ENCODE measurements at places on chromosomes 4 and X. TPM values are rescaled to one million over a fixed set of nuclear protein-coding genes. Genes with fewer than 3 reads are reported as not detected.
A peak's percentile ranks its signal among the peaks of the same experiment; 100 is the strongest.

Gene TMPRSS11D
- total RNA-seq: not detected

Gene ITGB1BP2
- total RNA-seq: 52.6 TPM

Gene KLHL13
- 1.4 TPM for total RNA-seq

Gene DDIT4L
- 1.6 TPM for total RNA-seq

Gene RAB39B
- 0.78 TPM for total RNA-seq

Gene PALLD
- total RNA-seq: 705 TPM

Gene SOD3
- total RNA-seq: 549 TPM

Gene BRCC3
- total RNA-seq: 14.2 TPM

- no peaks in the 10 kb centered on the region for H3K36me3 ChIP-seq
- H3K27ac ChIP-seq: no peak overlapping the region
- DNase-seq: no peak
- no peaks in the 10 kb centered on the region for H3K27me3 ChIP-seq
- H3K4me3 ChIP-seq: no peak overlapping the region
These were observed 34.9 kb downstream of the GPR143 start for GRCh38 chrX:9730752-9731151.

DNA sequence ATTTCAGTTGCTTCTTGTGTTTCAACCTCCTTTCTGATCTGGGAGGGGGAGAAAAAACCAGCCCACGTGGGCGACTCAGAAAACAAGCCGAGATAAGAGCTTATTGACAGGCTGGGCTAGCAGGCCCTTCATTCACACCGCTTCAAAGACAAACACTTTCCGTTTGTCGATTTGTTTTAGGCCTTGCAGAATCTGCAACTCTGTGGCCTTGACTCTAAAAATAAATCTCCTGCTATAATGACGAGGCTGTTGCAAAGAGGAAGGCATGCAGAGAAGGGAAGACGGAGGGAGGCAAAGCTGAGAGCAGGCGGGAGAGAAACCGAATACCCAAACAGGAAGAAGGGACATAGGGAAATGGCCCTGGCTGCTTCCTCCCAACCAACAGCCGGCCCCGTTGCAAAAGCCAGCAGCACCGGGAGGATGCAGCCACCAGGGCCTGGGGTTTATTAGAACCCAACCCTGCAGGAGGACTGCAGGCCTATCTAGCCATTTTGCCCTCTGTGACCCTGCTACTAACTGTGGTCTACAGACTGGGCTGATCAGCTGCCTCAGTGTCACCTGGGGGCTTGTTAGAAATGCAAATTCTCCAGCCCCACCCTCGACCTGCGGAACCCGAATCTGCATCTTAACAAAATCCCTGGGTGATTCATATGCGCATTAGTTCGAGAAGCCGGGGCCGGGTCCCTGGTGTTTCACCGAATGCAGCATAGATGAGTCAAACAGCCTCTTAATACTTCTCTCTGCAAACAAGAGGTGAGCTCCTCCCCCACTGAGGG is 325.5 kb downstream of the BCOR start:
- H3K27ac ChIP-seq: peak overlapping the region; percentile 34
- no peaks in the 10 kb centered on the region for H3K27me3 ChIP-seq
- H3K36me3 ChIP-seq: no peaks in the 10 kb centered on the region

- H3K27ac ChIP-seq: no peak overlapping the region
- no peak for DNase-seq
- peaks cover 6% of the 10 kb centered on the region for H3K4me1 ChIP-seq
- H3K4me3 ChIP-seq: no peak overlapping the region
- H3K27me3 ChIP-seq: no peaks in the 10 kb centered on the region
These were observed 60.9 kb upstream of the PACRGL start for GRCh38 chr4:20639346-20639745.

DNA sequence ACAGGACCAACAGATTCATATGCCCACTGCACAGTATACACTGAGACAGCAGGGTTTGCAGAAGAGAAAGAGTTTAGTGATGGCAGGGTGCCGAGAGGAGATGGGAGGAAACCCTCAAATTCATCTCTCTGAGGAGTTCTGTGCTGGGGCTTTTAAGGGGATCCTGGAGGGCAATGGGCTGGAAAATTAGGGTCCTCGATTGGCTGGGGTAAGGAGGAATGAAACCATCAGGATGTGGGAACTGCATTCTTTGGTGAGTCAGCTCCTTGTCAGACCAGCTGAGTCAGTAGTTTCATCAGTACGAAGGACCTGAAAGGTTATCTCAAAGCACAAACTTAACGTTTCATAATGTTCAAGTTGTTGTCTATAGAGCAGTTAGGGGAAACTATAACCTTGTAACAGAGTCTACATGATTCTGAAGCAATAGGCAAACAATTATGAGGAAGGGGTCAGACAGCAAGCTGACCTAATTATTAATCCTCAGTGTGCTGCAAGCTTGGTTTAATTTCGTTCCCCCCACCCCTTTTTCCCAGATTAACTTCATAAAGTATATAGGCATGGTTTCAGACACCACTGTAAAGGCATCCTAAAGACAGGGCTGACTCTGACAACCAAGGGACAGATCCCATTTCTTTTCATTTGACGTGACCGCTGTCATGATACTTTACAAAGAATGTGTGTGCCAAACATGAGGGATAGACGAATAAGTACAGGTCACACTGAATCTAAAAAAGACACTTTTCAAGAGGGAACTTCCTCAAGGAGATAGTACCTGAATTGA is 1.5 kb upstream of the MSMO1 start:
- H3K27me3 ChIP-seq: no peaks in the 10 kb centered on the region
- H3K4me1 ChIP-seq: peaks cover 36% of the 10 kb centered on the region
- H3K27ac ChIP-seq: peak overlapping the region; percentile 68

GRCh38 chrX:37424000-37424429 is 74.9 kb downstream of the PRRG1 start:
- DNase-seq: no peak
- no peak overlapping the region for H3K4me3 ChIP-seq
- no peaks in the 10 kb centered on the region for H3K27me3 ChIP-seq
- no peaks in the 10 kb centered on the region for H3K4me1 ChIP-seq

- DNase-seq: no peak
- H3K36me3 ChIP-seq: no peaks in the 10 kb centered on the region
- no peaks in the 10 kb centered on the region for H3K27me3 ChIP-seq
- H3K4me1 ChIP-seq: no peaks in the 10 kb centered on the region
- no peak overlapping the region for H3K27ac ChIP-seq
These were observed 660.6 kb upstream of the TENM3 start for GRCh38 chr4:181582595-181582994.

- no peaks in the 10 kb centered on the region for H3K36me3 ChIP-seq
- H3K27ac ChIP-seq: no peak overlapping the region
- peak overlapping the region; percentile 75 for H3K4me3 ChIP-seq
- no peak for DNase-seq
These were observed 329.4 kb downstream of the HNRNPD start for GRCh38 chr4:82044141-82044993.

- no peak for DNase-seq
- H3K4me1 ChIP-seq: no peaks in the 10 kb centered on the region
- H3K36me3 ChIP-seq: no peaks in the 10 kb centered on the region
These were observed 98.2 kb downstream of the GRIA3 start for GRCh38 chrX:123282241-123282640.

DNA sequence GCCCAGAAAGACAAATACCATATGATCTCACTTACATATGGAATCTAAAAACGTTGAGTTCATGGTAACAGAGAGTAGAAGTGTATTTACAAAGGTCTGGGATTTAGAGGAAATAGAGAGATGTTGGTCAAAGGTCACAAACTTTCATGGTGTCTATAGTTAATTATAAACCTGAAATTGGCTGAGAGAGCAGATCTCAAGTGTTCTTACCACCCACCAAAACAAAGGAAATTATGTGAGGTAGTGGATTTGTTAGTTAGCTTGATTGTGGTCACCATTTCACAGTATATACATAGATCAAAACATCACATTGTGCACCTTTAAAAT is 186.8 kb downstream of the NWD2 start:
- no peak for DNase-seq
- no peaks in the 10 kb centered on the region for H3K27me3 ChIP-seq
- H3K36me3 ChIP-seq: no peaks in the 10 kb centered on the region
- no peaks in the 10 kb centered on the region for H3K4me1 ChIP-seq

GRCh38 chr4:169663831-169664230 is 43.5 kb downstream of the CLCN3 start:
- H3K4me1 ChIP-seq: peaks cover 20% of the 10 kb centered on the region
- H3K36me3 ChIP-seq: no peaks in the 10 kb centered on the region
- no peak overlapping the region for H3K4me3 ChIP-seq

DNA sequence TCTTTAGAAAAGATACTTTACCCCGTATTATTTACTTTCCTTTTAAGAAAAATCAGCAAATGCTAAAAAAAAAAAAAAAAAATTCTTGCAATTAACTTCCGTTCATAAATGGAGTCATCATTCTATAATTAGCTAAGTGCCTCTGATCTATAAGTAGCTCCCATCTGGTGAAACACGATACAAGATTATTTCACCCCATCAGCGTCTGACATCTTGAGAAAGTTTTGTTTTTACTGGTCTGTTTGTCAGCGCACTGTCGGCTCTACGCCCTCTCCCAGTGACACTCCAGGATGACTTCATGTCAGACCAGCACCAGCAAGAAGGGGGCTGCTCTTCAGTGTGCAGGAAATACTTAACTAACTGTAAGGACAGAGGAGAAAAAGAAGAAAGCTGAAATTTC is 108.3 kb downstream of the AFAP1 start:
- peaks cover 21% of the 10 kb centered on the region for H3K4me1 ChIP-seq
- peak overlapping the region; percentile 34 for H3K4me3 ChIP-seq
- peaks cover 4% of the 10 kb centered on the region for H3K36me3 ChIP-seq

DNA sequence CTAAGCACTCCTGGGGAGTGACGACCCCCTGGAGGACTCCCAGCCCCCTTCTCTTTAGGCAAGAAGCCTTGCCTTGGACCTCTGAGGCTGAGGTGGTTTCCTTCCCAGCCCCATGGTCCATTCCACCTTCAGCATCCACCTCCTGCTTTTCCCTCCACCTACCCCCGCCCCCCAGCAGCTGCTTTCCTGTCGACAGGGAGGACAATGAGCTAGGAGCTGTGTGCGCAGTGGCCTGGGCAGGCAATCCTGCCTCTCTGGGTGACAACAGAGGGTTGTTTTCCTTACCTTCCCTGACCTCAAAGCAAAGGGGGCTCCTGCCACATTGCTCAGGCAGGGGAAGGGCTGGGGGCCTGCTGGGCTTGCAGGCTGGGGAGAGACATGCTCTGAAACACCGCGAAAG is 123.5 kb downstream of the BCOR start:
- no peaks in the 10 kb centered on the region for H3K4me1 ChIP-seq
- no peaks in the 10 kb centered on the region for H3K27me3 ChIP-seq
- DNase-seq: no peak
- H3K27ac ChIP-seq: no peak overlapping the region
- no peak overlapping the region for H3K4me3 ChIP-seq

GRCh38 chr4:88734403-88734949 is 36.8 kb upstream of the NAP1L5 start:
- no peaks in the 10 kb centered on the region for H3K27me3 ChIP-seq
- H3K4me3 ChIP-seq: no peak overlapping the region
- DNase-seq: no peak
- peak overlapping the region; percentile 19 for H3K27ac ChIP-seq

GRCh38 chr4:151202851-151203455 is 74.0 kb upstream of the PRSS48 start:
- no peak for DNase-seq
- H3K4me1 ChIP-seq: peaks cover 36% of the 10 kb centered on the region
- no peaks in the 10 kb centered on the region for H3K27me3 ChIP-seq
- no peaks in the 10 kb centered on the region for H3K36me3 ChIP-seq

DNA sequence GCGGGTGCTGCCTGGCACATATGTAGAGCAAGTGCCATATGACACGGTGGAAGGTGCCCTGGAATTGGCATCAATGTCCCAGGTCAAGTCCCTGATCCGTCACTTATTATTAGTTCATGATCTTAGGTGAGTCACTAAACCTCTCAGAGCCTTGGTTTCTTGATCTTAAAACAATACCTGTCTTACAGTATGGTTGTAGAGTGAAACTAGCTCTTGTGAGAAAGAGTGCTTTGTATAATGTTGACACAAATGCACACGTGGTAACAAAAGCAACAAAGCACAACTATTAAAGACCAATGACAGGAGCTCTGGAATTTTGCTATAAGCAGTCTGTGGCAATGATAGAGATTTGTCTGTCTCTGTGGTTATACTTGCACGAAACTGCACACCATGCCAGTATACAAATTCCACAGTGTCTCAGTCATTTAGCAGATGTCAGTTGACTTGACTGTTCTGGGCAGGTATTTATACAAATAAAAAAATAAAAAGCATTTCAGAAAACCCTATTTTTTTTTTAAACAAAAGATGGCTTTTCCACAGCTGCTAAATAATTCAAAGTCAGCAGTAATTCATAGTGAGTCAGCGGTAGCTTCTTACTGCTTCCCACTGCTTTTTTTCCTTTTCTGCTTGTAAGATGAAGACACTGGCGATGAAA is 19.7 kb upstream of the ACSL1 start:
- H3K27me3 ChIP-seq: no peaks in the 10 kb centered on the region
- H3K36me3 ChIP-seq: no peaks in the 10 kb centered on the region
- no peak overlapping the region for H3K4me3 ChIP-seq
- H3K27ac ChIP-seq: no peak overlapping the region
- no peak for DNase-seq

DNA sequence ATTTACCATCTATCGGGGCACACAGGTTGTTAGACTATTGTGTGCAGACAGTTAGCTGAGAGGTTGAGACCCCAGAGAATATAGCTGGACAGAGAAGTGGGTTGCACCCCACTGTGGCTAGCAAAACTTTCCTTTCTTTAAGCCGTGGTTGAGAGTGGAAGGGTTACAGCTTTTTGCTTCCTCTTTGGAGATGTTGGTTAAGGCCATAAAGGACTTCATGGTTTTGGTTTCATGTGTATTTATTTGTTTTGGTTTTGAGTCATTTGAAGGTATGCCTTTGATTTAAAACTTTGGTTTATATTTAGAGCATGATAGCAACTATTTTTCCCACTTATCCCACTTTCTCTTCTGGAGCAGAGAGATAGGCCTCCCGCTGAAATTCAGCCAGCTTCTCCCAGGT is 274.3 kb upstream of the IL1RAPL1 start:
- no peaks in the 10 kb centered on the region for H3K36me3 ChIP-seq
- H3K27me3 ChIP-seq: no peaks in the 10 kb centered on the region
- no peak overlapping the region for H3K4me3 ChIP-seq
- no peaks in the 10 kb centered on the region for H3K4me1 ChIP-seq
- DNase-seq: no peak

DNA sequence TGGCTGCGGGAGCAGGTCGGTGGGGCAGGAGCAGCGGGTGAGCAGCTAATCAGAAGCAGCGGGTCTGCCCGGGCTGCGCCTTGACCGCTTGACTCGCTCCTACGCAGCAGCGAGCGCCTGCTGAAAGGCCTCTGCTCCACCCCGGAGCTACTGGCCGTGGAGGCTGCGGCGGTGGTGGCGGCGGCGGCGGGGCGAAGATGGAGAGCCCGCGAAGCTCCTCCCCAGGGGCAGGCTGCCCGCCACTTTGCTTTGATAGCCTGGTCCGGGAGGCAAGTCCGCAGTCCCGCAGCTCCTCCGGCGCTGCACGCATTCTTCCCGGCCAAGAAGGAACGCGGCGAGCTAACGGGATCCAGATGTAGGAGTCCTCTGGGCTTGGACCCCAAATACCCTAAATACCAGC is 36.7 kb downstream of the PJA1 start:
- H3K4me1 ChIP-seq: no peaks in the 10 kb centered on the region
- peak overlapping the region; percentile 58 for H3K4me3 ChIP-seq
- H3K36me3 ChIP-seq: no peaks in the 10 kb centered on the region

Measured in thoracic aorta (tissue), 2 donors.